ENCODE measurements at places on chromosomes 6 and 20. TPM values are rescaled to one million over a fixed set of nuclear protein-coding genes. Genes with fewer than 3 reads are reported as not detected.

SUMO4 gene
- total RNA-seq, result 1.9 TPM

DNA sequence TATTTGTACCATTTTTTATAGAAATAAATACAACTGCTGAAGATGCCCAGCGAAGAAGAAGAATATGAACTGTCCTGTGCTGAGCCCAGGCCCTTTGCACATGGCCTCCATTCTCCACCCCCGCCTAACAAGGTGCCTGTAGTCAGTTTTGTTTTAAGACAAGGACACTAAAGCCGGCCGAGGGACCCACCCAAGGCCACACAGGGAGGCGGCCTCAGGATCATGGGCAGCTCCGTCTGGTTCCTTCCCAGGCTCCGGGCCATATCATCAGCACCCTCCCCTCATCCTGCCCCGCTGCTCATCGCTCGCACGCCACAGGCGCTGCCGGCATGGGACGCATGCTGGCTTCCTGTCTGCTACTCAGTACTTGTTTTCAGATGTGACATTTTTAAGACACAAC is 21.3 kb downstream of the PSMG4 start:
- H3K36me3 ChIP-seq, result no peaks in the 10 kb centered on the region
- H3K27ac ChIP-seq, result no peak overlapping the region
- H3K4me1 ChIP-seq, result peaks cover 21% of the 10 kb centered on the region
- H3K4me3 ChIP-seq, result no peak overlapping the region

PNPLA1 gene
- not detected for total RNA-seq

KCNK5 gene
- total RNA-seq, result 57.4 TPM

GRCh38 chr20:1968964-1969363 is 24.9 kb downstream of the PDYN start:
- peaks cover 20% of the 10 kb centered on the region for H3K4me1 ChIP-seq
- H3K27me3 ChIP-seq, result peaks cover 16% of the 10 kb centered on the region
- H3K27ac ChIP-seq, result no peak overlapping the region

- H3K4me1 ChIP-seq, result no peaks in the 10 kb centered on the region
- no peak overlapping the region for H3K27ac ChIP-seq
- no peak overlapping the region for H3K4me3 ChIP-seq
- no peaks in the 10 kb centered on the region for H3K36me3 ChIP-seq
- H3K27me3 ChIP-seq, result no peaks in the 10 kb centered on the region
- no peak for DNase-seq
Observed at GRCh38 chr6:51166914-51167313, 348.2 kb downstream of the TFAP2B start.

GRCh38 chr6:166286839-166287271 is 21.3 kb downstream of the PRR18 start:
- no peaks in the 10 kb centered on the region for H3K4me1 ChIP-seq
- H3K36me3 ChIP-seq, result no peaks in the 10 kb centered on the region
- no peak overlapping the region for H3K4me3 ChIP-seq
- H3K27me3 ChIP-seq, result no peaks in the 10 kb centered on the region

GRCh38 chr6:48092550-48093217 is 18.3 kb downstream of the PTCHD4 start:
- H3K27ac ChIP-seq, result no peak overlapping the region
- H3K36me3 ChIP-seq, result no peaks in the 10 kb centered on the region
- H3K27me3 ChIP-seq, result no peaks in the 10 kb centered on the region

DNA sequence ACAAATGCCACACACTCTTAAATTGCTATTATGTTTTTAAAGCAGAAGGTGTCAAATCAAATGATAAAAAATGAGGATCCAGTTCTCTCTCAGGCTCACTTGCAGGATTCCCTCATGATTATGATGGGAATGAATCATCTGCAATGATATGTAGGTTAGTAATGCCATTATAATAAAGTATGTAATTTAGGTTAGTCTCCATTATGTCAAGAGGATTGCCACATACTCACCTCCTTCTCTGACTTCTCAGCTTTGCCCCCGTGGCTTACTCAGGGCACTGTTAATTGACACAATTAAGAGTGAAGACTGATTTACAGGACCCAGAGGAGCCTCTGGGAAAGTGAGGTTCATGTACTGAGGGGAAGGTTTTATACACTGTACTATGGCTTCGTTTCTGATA is 591.7 kb upstream of the NRSN1 start:
- H3K4me1 ChIP-seq, result no peaks in the 10 kb centered on the region
- H3K4me3 ChIP-seq, result no peak overlapping the region
- no peak overlapping the region for H3K27ac ChIP-seq
- H3K36me3 ChIP-seq, result no peaks in the 10 kb centered on the region
- no peaks in the 10 kb centered on the region for H3K27me3 ChIP-seq

TRERF1 gene
- total RNA-seq, result 20.6 TPM

- peaks cover 25% of the 10 kb centered on the region for H3K4me1 ChIP-seq
- peak; percentile 62 for DNase-seq
- H3K27me3 ChIP-seq, result peaks cover 44% of the 10 kb centered on the region
Observed at GRCh38 chr6:111482188-111482958, 645 bp downstream of the REV3L start.

DNA sequence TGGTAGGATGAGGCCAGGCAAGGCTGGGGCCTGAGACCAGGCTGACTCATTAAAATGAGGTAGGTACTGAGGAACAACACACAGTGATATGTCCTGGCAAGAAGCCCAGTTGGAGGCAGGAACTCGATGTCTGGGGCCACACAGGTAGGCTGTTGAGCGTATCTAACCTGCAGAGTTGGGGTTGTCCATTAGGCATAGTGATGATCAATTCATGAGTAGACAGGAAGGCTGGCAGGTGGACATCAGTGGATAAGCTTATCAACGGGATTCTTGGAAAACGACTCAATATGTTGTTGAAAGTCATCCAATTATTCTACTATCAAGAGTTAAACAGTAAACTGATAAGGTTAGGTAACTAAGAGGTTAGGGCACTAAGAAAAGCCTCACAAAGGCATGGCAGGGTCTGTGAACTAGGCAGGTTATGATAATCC is 193.2 kb upstream of the COL21A1 start:
- no peaks in the 10 kb centered on the region for H3K36me3 ChIP-seq
- no peaks in the 10 kb centered on the region for H3K4me1 ChIP-seq
- no peaks in the 10 kb centered on the region for H3K27me3 ChIP-seq
- no peak overlapping the region for H3K4me3 ChIP-seq
- H3K27ac ChIP-seq, result no peak overlapping the region

Measured in GM23338 (cell line).